ENCODE measurements at places on chromosomes 3 and 15.

GRCh38 chr3:190051641-190052040 lies 69.1 kb downstream of the P3H2 start:
- DNase-seq = no peak

DNA sequence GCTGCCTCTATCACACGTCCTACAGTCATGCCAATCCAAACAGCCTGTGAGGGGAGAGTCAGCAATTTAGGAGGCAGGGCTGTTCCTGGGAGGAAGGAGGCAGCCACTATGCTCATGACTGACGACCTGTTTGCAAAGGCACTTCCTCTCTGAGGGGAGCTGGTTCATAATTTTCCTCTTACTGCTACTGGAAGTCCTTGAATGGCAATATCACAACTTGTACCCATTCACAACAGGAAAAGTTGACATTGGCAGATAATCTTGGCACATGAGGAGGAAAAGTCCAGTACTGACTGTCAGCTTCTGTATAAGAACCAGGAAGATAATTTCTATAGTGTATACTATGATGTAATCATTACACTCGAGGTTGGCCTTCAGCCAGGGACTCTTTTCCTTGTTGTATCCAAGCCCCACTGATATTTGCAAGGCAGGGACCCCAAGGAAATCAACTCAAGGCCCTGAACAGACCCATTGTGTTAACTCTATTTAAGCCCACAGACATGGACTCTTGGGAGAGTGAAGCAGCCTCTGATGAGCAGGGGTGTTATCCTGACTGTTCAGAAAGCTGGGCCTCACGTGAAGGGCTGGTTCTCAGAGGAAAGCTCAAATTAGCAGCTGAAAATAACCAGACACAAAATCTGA lies 267.3 kb upstream of the ADAMTS9 start:
- no peak for DNase-seq

DNA sequence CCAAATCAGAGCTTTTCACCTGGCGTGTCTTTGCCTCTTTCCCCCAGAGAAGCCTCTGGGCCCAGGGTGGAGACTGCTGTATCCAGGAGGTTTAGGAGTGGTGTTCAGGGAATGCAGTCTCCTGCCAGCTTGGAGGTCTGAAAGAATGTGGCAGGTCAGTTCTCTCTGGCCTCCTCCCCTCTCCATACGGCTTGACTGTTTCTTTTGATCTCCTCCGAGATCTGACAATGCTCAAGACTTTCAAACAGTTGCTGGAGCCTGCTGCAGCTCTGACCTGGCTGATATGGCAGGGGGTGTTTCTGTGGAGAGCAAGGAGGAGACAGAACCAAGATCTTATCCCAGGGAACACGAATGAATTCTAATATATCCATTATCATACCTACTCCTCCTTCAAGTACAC lies 24.7 kb upstream of the TM4SF4 start:
- no peak for DNase-seq

DNA sequence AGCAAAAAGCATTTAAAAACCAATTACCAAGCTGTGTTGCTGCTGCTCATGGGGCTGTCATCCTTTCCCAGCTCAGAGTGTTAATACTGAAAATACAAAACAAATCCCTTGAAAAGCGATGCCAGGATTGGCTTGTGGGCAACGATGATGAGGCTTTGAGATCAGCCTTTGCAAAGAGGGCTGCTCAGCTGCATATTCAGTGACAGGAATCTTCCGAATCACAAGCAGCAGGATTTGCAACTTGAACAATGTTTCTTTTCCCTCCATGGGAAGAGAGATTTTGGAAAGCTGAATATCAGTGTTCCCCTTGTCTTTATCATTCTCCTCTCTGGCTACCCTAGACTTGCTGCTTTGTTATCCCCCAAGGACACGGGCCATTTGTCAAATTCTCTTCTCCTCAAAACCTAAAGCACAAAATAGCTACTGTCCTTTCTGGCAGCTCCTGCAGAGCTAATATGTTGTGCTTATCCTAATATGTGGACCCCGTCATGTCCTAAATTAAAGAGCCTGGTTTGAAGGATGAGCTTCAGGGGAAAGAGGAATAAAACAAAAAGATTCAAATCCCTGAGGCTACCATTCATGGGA lies 375.8 kb downstream of the GAP43 start:
- no peak for DNase-seq

GRCh38 chr15:51289290-51289689 lies 49.1 kb downstream of the CYP19A1 start:
- no peak for DNase-seq

- DNase-seq = no peak
Measured at GRCh38 chr15:87817553-87817952, 439.0 kb downstream of the NTRK3 start.

DNA sequence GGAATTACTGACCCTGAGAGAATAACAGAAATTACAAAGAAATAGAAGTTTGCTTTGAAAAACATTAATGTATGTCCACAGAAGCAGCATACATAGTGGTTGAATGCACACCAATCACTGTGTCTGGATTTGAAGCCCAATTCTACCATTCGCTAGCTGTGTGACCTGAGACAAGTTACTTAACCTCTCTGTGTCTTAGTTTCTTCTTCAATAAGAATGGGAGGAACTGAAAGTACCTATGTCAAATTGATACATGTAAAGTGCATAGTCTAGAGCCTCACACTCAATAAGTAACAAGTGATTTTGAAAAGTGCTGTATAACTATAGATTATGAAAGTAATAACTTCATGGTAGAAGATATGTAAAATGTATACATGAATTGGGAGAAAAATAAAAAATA lies 457.8 kb downstream of the FOXP1 start:
- DNase-seq = no peak

DNA sequence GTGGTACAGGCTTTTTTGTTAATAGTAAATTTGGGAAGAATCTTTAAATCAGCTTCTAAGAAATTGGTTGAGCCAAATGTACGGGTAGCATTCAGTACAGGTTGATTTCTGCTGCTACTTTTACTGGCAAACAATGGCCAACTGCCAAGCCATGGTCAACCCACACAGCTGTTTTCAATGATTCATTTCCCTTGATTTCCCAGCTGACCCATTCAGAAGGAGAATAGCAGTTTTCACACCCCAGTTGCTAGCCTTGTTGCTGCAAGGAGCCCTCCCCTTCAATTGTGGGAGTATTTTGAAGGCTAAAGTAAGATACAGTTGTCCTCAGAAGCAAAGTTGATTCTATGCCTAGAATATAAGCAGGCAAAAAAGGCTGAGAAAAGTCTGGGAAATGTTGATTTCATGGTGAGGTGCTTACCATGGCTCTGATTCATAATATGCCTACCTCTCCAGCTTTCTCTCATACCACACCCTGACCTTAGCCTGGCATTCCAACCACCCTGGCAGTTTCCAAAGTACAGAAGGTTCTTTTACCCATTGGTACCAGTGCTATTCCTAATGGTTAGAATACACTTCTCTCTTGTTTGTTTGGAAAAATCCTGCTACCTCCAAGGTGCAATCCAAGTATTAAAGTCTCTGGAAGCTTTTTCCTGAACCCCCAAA lies 320.3 kb upstream of the TGFBR2 start:
- DNase-seq = no peak

- DNase-seq = no peak
Measured at GRCh38 chr15:52206446-52206845, 15.3 kb upstream of the GNB5 start.

DNA sequence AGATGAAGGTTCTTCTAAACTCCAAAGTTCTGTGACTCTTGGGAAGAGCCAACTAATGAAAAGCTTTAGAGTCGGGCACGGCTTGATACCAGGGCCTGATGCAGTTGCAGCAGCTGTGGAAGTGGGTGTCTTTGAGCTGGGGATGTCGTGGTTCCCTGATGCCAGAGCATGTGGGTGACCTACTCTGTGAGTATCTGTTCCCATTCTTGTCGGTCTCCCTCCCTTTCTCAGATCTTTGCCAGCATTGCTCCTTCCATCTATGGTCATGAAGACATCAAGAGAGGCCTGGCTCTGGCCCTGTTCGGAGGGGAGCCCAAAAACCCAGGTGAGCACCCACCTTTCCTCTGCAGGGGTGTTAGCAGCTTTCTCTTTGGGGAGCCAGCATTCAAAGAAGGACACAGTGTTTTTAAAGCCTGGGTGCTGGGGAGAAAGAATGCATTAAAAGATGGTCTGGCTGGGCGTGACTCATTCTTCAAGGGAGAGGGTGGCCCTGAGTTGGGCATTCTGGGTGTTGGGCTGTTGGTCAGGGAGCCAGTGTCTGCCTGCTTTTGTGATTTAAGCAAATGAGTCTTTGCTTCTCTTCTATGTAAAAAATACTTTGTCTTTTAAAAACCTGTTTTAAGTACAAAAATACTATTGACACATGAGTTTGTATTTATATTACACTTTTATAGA lies 13.2 kb upstream of the PODXL2 start:
- no peak for DNase-seq

- DNase-seq = no peak
Measured at GRCh38 chr3:121757087-121757811, 7.7 kb upstream of the GOLGB1 start.

DNA sequence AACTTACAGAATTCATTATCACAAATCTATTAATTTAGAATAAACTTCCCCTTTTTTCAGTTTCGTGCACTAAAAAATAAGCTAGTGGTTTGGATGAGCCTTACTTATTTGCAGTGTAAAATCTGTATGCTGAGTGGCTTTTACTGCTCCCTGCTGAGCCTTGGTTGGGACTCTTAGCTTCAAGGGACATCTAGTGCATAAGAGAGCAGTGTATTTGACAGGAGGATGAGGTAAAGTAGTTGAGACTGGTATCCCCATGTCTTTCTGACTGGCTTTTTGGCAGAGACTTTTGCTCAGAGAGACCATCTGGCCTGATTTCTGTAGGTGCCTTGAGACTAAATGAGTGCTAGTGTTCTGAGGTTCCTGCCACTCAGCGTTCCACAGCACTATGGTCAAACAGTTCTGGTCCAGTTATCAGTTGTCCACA lies 11.8 kb downstream of the CAPN7 start:
- DNase-seq = no peak

DNA sequence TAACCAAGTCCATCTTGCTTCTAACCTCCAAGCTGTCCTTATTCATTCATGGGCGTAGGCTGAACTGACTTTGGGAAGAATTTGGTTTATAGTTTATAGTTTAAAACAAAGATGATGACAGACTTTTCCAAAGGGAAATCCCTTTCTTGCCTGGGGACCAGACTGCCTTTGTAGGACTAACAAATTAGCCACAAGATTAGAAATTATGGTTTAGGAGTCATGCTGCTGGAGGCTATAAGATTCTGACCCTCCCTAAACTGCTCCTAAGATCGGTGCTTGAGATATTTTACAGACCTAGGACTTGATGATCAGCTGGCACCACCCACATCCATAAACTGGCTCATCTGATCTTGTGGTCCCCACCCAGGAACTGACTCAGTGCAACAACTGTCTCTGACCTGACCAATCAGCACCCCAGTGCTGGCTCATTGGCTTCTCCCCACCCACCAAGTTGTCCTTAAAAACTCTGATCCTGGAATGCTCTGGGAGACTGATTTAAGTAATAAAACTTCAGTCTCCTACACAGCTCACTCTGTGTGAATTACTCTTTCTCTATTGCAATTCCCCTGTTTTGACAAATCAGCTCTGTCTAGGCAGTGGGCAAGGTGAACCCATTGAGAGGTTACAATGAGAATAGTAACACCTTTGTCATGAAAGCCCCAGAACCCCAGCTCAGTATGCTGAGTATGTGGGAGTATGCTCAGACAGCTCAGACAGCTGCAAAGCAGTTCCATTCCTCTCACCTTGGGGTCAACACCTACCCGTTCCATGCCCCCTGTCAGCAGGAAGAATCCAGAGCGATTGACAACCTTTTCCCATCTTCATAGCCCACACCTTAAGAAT lies 51.6 kb upstream of the C15orf39 start:
- DNase-seq = no peak

DNA sequence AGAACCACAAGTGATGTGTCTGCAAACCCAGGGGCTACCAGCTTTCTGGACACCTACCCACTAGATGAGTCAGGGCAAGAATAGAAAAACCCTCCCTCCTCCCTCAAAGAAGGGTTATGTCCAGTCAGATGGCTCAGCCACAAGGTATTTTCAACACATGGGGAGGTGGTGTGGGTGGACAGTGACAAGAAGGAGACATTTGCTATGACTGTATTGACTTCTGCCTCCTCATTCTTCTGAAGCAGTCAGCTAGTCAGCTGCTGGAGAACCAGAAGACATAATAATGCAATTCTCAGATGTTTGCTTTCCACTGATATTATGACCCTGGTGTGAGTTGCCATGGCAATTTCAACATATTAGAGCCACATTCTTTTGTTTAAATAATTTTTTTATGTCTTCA lies 66.7 kb upstream of the GOLGA8B start:
- DNase-seq = no peak

GRCh38 chr3:24526640-24527212 lies 32.1 kb upstream of the THRB start:
- DNase-seq = peak; percentile 51

DNA sequence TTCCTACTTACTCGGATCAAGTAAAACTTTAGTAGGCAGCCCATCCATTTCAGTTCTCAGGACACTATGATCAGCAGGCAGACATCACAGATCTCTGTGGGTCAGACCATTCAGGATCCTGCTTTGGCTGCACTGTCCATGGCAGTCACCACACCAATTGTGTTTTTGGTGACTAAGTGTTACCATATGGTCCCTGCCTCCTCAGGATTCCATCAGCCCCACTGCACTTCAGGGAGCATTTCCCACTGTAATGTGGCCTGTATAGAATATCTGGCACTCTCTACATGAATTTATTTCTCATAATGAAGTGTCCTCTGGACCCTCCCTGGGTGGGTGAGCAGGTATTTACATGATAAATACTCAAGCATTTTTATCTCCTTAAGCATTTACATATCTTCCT lies 41.3 kb downstream of the ZNF445 start:
- no peak for DNase-seq

DNA sequence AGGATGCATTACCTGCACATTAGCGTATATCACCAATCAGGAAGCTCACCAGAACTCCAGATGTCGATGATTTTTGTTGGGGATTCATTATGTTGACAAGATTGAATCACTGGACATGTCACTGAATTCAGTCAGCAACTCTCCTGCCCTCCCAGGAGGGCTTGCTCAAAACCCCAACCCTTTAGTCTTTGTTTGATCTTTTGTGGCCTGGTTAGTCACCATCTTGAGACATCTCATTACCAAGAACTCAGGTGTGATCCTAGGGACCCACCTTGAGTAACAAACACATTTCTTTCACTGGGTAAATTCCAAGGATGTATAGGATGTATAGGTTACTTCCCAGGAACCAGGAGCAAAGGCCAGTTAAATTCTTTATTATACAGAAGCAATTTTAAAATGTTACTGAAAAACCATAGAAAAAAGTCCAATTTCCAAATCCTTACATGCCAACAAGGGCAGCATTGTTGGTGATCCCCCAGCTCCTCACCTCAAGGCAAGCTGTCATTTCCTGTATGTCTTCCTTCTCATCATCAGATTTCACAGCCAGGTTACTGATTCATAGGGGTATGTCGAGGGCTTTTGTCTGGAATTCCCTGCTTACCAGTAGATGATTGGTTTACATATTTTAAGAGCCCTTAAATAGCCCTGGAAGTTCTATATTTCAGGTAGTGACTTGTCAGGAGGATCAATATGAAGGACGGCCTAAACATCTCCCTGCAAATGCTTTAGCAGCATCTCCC lies 11.7 kb downstream of the SNRPN start:
- no peak for DNase-seq

- DNase-seq = no peak
Measured at GRCh38 chr3:23111797-23112196, 91.3 kb upstream of the UBE2E2 start.

Measured in NCI-H526 (cell line).